ENCODE measurements at places on chromosomes 7 and 10. TPM values are rescaled to one million over a fixed set of nuclear protein-coding genes. Genes with fewer than 3 reads are reported as not detected.

DNA sequence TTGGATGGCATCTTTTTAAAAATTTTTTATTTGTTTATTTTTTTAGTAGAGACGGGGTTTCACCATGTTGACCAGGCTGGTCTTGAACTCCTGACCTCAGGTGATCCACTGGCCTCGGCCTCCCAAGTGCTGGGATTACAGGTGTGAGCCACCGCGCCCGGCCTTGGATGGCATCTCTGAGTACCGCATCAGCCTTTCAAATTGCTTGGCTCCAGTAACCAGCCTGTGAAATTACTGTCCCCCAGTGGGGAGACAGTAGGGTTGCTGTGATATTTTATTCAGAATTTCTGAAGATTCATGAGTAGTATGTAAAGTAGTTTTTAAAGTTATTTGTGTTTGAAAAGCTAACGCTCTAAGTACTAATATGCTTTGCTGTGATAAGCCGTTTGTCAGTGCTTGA lies 1.2 kb downstream of the NUB1 start:
- no peak for DNase-seq

- DNase-seq, result no peak
Observed at GRCh38 chr7:30996256-30996655, 32.5 kb downstream of the GHRHR start.

DNA sequence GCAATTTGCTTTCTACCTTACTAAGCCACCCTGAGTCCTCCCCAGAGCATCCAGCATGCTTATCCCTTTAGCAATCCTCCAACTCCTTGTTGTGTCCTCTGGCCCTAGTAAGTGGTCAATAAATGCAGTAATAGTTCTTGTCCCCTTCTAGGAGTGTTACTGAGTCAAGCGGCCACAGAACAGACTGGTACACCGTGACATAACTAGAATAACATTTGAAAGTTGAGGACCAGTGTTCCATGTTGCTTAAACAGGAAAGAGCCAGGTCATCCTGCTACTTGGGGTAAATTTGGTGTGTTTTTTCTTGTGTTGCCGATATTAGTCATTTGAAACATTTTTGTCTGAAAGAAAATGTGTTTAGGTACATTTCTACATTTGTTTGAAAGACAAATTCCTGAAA lies 4.8 kb upstream of the CDK6 start:
- DNase-seq, result no peak

GRCh38 chr10:103947799-103948516 lies 19.0 kb upstream of the SLK start:
- DNase-seq, result no peak

- no peak for DNase-seq
Observed at GRCh38 chr10:78476844-78477243, 443.2 kb downstream of the RPS24 start.

Gene CLDN3
- total RNA-seq, result not detected

Gene RSU1
- 182 TPM for total RNA-seq

DNA sequence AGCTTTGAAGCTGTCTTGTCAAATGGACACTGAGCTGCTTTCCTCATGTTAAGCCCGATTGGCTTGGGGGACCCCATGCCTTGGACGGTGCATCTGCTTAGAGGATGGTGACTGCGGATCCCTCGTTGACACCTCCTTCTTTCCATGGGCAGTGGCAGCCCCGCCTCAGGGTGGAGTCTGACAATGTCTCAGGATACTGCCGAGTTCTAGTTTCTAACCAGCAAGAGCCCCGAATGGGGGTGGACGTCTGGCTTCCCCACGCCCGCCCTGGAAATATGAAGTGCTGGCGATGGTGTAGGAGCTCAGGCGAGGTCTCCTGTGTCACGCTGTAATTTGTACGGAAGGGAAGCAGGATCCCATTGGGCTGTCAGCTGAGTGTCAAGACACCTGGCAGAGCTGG lies 106.2 kb upstream of the CTBP2 start:
- DNase-seq, result no peak

GRCh38 chr7:142311876-142312275 lies 54.0 kb upstream of the PRSS58 start:
- no peak for DNase-seq
